CD4-positive, alpha-beta T cell (primary cell): ENCODE measurements at places on chromosomes 2 and 18.

DNA sequence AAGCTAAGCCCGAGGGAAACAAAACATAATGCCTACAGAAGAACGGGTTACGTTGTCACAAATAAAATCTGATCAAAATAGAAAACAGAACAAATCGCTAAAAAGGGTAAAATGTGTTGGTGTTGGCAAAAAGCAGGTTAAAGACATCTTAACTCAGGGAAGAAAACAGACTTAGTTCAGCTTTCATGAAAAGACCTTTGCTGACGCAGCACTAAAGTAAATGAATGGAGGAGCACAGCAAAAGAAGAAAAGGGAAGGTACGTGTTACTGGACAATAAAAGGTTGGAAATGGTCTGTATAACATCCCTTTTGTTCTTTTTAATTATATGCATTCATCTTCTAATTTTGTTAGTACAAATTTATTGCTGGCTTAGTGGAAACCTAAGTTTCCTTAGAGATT is 117.4 kb upstream of the DSEL start:
- no peaks in the 10 kb centered on the region for H3K4me1 ChIP-seq
- H3K27ac ChIP-seq: no peak overlapping the region
- no peak overlapping the region for H3K4me3 ChIP-seq
- H3K27me3 ChIP-seq: no peaks in the 10 kb centered on the region

GRCh38 chr18:78785706-78786105 is 193.9 kb upstream of the SALL3 start:
- H3K36me3 ChIP-seq: no peaks in the 10 kb centered on the region
- no peak overlapping the region for H3K4me3 ChIP-seq
- H3K4me1 ChIP-seq: no peaks in the 10 kb centered on the region
- H3K27ac ChIP-seq: no peak overlapping the region
- no peak for DNase-seq

DNA sequence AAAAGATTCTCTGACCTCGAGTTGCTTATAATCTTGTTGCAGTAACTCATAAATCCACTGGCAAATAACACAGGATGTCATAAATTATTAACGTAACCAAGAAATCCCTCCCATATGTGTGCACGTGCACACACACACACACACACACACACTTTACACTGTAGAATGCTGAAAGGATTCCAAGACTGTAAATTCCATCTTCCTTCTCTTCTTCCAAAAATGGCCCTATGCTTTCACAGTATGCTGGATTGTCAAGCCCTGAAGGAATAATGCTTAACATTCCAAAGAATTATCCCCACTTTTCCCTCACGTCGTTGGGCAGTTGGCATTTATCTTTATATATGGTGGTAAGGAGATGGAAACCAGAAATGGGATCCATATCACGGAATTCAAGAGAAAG is 117.5 kb upstream of the CRIM1 start:
- no peak overlapping the region for H3K27ac ChIP-seq
- H3K27me3 ChIP-seq: no peaks in the 10 kb centered on the region
- peaks cover 26% of the 10 kb centered on the region for H3K4me1 ChIP-seq

- H3K36me3 ChIP-seq: no peaks in the 10 kb centered on the region
- H3K4me3 ChIP-seq: no peak overlapping the region
- H3K4me1 ChIP-seq: no peaks in the 10 kb centered on the region
- H3K27ac ChIP-seq: no peak overlapping the region
Observed at GRCh38 chr2:9228781-9229469, 22.3 kb downstream of the ASAP2 start.

DNA sequence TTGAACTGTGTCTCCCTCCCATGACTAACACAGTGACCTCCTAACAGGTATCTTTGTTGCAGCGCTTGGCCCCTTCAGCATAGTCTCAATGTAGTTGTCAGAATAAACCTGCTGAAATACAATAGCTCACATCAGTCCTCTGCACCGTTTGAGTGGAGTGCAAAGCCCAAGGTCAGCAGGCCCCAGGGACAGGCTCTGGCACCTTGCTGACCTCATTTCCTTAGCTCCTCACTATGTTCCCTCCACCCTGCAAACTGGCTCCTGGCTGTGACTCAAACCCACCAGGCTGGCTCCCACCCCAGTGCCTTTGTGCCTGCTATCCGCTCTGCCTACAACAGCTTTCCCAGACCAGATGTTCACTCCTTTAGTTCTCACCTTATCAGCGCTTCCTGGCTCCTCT is 146.7 kb downstream of the LRATD1 start:
- no peak overlapping the region for H3K4me3 ChIP-seq
- no peaks in the 10 kb centered on the region for H3K36me3 ChIP-seq
- no peaks in the 10 kb centered on the region for H3K4me1 ChIP-seq
- H3K27ac ChIP-seq: no peak overlapping the region

DNA sequence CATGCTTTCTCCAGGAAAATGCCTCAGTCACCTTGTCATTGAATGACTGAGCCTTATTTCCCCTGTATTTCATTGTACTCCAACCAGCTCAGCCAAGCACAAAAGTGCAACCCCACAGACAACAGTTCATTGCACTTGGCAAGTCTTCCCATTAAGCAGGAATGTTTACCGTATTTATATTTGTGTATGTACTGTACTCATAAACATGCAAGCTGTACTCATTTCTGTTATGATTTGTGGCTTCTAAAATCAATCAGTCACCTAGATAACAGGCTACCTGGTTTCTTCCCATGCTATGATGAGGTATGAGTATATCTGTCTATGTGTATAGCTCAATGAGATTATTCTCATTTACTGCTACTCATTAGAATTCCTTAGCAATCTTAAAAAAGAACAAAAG is 505.5 kb upstream of the FAM98A start:
- no peaks in the 10 kb centered on the region for H3K27me3 ChIP-seq
- no peak overlapping the region for H3K27ac ChIP-seq
- H3K4me1 ChIP-seq: no peaks in the 10 kb centered on the region

- no peak for DNase-seq
- H3K4me3 ChIP-seq: no peak overlapping the region
- H3K27me3 ChIP-seq: peaks cover 69% of the 10 kb centered on the region
- H3K27ac ChIP-seq: no peak overlapping the region
Observed at GRCh38 chr2:14634182-14634488, 1.6 kb downstream of the LRATD1 start.

DNA sequence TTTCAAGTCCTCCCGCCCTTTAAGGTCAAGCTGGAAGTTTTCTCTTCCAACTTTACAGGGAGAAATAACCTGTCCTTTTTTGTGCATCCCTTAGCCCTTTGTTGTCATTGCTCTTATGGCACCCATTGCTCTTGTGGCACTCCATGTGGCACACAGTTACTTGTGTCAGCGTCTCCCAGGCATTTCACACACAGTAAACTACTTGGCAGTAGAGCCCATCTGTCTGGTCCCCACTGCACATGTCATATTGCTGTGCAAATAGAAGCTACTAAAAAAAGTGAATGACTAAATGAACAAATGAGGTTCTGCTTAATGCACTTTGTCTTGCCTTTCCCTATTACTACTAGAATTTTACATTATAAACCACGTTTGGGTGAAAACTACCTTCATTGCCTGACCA is 149.3 kb downstream of the EML6 start:
- no peaks in the 10 kb centered on the region for H3K27me3 ChIP-seq
- H3K4me3 ChIP-seq: no peak overlapping the region
- H3K4me1 ChIP-seq: no peaks in the 10 kb centered on the region
- DNase-seq: no peak
- H3K27ac ChIP-seq: no peak overlapping the region
- H3K36me3 ChIP-seq: no peaks in the 10 kb centered on the region

DNA sequence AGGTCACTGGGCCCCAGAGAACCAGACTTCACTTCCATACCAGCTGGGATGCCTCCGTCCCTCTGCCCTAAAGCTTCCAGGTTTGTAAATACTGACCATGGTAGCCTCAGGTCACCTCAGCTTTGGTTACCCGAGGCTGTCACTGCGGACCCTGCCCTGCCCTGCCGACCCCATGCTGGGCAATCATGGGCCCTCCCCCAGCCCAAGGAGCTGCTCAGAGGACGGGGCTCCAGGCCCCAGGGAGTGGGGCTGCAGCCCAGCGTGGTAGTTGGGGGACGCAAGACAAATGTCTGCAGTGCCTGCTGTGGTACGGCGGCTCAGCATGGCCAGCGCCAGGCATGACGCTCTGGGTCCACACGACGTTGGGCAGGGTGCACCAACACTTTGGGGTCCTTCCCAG is 25.3 kb downstream of the RAMP1 start:
- H3K27ac ChIP-seq: no peak overlapping the region
- H3K4me1 ChIP-seq: no peaks in the 10 kb centered on the region
- no peaks in the 10 kb centered on the region for H3K36me3 ChIP-seq
- H3K27me3 ChIP-seq: no peaks in the 10 kb centered on the region

- H3K36me3 ChIP-seq: no peaks in the 10 kb centered on the region
- H3K27ac ChIP-seq: no peak overlapping the region
- no peak overlapping the region for H3K4me3 ChIP-seq
- no peak for DNase-seq
- no peaks in the 10 kb centered on the region for H3K4me1 ChIP-seq
- peaks cover 15% of the 10 kb centered on the region for H3K27me3 ChIP-seq
Observed at GRCh38 chr2:98295721-98296414, 50.4 kb upstream of the CNGA3 start.

DNA sequence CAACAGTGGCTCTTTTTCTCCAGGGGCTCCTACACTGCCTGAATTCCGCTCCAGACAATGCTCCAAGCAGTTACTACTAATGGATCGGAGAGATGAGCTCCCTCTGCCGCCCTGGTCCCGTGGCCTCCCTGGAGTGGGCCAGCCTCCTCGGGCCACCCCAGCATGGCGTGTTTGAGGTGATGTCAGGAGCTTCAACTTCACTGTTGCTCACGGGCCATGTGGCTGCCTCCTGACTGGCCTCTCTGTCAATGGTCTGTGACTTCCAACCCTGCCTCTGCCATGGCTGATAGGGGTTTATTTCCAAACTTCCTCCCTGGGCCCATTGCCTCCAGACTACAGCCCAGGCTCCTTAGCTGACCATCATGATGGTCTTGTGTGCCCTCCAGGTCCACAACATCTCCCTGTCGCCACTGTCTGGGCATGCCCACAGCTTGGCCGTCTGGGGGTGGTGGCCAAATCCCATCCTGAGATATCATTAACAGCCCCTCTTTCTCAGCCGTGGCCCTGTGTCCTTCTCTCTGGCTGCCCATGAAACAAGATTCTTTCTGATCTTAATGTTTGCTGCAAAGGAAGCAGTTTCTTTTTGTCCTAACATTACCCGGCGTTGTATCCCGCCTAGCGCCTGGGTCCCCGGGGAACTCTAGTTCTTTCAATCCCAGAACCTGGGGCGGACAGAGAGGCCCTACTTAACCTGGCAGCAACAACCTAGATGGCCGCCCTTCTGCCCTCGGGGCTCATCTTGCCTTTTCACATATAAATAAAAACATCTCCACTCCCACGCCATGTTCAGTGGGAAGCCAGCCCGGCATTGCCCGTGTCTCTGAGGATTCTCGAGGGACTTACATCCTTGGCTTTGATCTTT is 38.1 kb downstream of the ATOH8 start:
- H3K4me1 ChIP-seq: no peaks in the 10 kb centered on the region
- no peaks in the 10 kb centered on the region for H3K36me3 ChIP-seq
- H3K4me3 ChIP-seq: no peak overlapping the region
- no peak overlapping the region for H3K27ac ChIP-seq

GRCh38 chr2:52077159-52077558 is 1045.2 kb upstream of the NRXN1 start:
- H3K36me3 ChIP-seq: no peaks in the 10 kb centered on the region
- H3K27me3 ChIP-seq: no peaks in the 10 kb centered on the region
- DNase-seq: no peak
- H3K4me1 ChIP-seq: no peaks in the 10 kb centered on the region
- H3K4me3 ChIP-seq: no peak overlapping the region

DNA sequence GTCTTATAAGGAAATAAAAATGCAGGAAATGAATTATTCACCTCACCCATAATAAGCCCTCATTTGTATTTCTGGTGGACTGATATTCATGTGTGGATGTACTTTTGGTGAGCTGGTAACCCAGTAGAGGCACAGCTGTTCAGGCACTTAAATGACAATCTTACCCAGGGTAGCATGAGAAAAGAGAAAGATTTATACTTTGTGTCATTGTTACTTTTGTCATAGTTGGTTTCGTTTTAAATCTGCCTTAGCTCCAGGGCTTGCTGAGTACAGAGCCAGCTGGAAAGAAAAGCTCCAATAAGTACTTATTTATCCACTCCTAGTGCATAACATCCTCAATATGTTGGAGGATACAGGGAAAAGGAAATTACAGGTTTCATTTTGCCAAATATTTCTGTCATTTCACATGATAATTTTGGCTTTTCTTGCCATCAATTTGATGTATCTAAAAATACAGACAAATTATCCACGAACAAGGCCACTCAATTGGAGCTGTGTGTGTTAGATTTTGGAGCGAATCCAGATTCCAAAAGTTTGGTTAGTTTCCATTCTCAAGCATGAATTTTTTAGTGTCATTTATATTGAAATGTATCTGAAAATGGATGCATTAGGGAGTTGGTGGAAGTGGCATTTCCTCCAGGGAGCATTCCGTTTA is 1276.1 kb upstream of the FAM98A start:
- no peak overlapping the region for H3K27ac ChIP-seq
- no peaks in the 10 kb centered on the region for H3K27me3 ChIP-seq
- no peak for DNase-seq
- H3K4me1 ChIP-seq: no peaks in the 10 kb centered on the region

- no peaks in the 10 kb centered on the region for H3K27me3 ChIP-seq
- no peak overlapping the region for H3K27ac ChIP-seq
- H3K36me3 ChIP-seq: no peaks in the 10 kb centered on the region
Observed at GRCh38 chr18:4734021-4734420, 278.9 kb upstream of the DLGAP1 start.

DNA sequence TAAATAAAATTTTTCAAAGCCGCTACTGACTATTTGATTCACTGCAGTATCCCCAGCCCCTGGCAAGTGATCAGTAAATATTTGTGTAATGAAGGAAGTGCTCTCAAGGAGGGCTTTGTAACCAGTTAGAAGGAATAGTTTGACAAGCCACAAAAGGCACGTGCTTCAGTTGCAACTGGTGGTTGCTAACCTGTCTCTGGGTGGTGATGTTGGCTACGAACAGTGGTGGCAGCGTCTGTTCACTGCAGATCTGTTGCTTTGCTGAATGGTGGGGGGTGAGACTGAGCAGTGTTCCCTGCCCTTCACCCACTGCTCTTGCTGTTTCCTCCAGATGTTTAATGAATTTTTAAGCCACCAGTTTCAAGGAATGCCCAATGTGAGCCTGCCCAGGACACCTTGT is 73.9 kb upstream of the SIX2 start:
- H3K27me3 ChIP-seq: no peaks in the 10 kb centered on the region
- H3K27ac ChIP-seq: no peak overlapping the region
- no peak for DNase-seq
- no peak overlapping the region for H3K4me3 ChIP-seq
- H3K36me3 ChIP-seq: no peaks in the 10 kb centered on the region

- no peaks in the 10 kb centered on the region for H3K27me3 ChIP-seq
- no peak overlapping the region for H3K27ac ChIP-seq
- no peaks in the 10 kb centered on the region for H3K4me1 ChIP-seq
- no peak overlapping the region for H3K4me3 ChIP-seq
Observed at GRCh38 chr2:39786761-39787522, 7.9 kb upstream of the THUMPD2 start.

DNA sequence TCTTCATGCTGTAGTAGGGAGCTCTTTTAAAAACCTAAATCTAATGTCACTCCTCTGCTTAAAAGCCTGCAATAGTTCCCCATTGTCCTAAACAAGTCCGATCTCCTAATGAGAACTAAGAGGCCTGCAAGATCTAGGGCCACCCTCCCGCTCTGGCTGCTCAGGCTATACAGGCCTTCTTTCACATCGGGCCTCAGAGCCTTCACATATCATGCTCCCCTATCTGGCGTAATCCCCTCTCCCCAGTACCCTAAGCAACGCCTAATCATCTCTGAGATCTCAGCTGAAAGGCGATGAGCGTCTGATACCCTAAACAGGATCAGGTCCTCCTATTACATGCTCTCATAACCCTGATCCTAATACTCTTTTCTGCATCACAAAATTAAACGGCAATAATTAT is 1.9 kb downstream of the MAP4K3 start:
- H3K4me3 ChIP-seq: no peak overlapping the region
- no peaks in the 10 kb centered on the region for H3K36me3 ChIP-seq
- DNase-seq: no peak
- no peaks in the 10 kb centered on the region for H3K27me3 ChIP-seq
